ENCODE measurements at places on chromosomes 11 and 22.

GRCh38 chr11:3158131-3158591 lies 6.9 kb downstream of the OSBPL5 start:
- no peak for DNase-seq

DNA sequence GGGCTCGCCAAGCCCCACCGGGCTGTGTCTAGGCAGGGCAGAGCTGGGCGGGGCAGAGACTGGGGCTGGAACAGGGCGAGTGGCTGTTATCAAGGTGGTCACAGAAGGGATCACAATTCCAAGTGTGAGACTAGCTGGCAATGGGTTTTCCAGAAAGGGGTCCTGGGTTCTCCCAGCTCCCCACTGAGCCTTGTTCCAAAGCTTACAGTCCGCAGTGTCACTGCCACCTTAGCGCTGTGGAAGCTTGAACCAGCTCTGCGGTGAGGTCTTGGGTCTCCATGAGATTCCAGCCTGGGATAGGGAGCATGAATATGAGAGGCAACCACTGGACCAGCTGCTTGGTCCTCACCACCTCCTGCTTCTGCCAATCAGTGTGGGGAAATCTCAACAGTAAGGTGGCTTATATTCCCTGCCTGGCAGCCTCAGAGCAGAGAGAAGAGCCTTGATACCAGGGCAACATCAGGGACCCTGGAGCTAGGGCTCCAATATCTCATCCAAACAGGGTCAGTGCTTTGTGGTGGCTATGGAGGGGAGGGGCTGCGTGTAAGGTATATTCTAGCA lies 831 bp downstream of the CD44 start:
- peak; percentile 40 for DNase-seq

GRCh38 chr11:114678125-114679036 lies at the start of gene NXPE2:
NXPE2 (plus strand) TSS chr11:114678527; CDS start chr11:114678576, 49 bp downstream.
- no peak for DNase-seq

DNA sequence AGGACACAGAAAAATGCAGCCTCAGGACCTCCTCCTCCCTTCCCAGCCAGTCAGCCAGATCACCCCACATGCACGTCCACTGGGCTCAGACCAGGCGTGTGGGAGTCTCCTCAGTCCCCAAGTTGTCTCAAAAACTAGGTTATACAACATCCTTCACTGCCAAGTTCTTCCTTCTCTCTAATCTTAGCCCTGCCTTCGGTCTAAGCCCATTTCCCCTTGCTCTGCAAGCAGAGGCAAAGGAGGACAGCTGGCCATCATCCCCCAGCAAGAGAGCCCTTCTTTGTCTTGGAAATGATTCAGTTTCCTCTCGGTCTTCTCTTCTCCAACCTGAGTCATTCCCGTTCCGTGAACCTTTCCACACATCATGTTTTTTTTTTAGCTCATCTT lies 14.0 kb upstream of the NRGN start:
- DNase-seq: no peak

DNA sequence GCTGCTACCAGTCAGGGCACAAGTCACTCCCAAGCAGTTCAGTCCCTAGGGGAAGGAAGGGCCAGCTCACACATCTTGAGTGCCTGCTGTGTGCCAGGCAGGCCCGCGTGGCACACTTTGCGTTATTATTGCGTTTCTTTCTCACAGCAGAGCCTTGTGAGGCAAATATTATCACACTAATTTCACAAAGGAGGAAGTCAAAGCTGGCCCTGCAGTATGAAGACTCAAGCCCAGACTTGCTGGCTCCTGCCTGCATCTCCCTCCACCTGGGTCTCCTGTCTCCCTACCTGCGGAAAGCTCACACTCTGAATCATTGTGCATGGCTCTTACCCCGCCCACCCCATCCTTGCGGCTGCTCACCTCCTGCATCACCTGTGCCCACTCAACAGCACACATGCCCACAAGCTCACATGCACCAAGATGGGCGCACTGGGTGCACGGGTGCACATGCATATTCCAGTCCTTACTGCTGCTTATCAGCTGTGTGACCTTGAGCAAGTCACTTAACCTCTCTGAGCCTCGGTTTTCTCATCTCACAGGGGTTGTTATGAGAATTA lies 31.7 kb upstream of the P2RY2 start:
- DNase-seq: no peak

- DNase-seq: no peak
Observed at GRCh38 chr22:45516923-45517675, 14.4 kb downstream of the FBLN1 start.

GRCh38 chr11:47314992-47315391 lies 37.5 kb downstream of the MYBPC3 start:
- no peak for DNase-seq

GRCh38 chr22:29145321-29146072 lies 60.2 kb upstream of the EMID1 start:
- peak; percentile 15 for DNase-seq

DNA sequence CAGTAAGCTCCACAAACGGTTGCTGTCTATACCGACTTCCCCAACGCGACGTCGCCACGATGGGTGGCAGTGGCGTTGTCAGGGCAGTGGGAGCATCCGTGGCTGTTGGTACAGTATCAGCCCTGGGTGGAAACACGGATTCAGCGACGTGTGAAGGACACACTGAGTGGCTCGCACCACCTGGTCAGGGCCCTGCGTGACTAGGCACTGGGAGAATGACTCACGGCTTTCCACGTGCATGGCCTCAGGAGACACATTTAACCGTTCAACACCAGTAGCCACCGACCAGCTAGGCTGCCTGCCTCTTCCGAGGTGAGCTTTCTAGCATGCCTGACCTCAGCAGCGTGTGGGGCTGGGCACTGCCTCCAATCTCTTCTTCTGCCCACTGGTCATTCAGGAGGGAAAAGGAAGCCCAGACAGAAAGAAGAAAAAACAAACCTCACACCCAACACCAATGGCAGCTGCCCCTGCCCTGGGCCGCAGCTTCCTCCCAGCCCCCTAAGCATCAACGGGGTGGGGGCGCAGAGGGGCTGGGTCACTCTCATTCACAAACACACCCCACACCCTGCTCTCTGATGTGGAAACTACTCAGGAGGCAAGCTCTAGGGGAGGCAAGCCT lies 59.0 kb downstream of the MYH9 start:
- peak; percentile 47 for DNase-seq

- peak; percentile 39 for DNase-seq
Observed at GRCh38 chr11:108895579-108896480, 231.0 kb downstream of the DDX10 start.

GRCh38 chr22:48719978-48720661 lies 1107.6 kb downstream of the BRD1 start:
- DNase-seq: no peak

DNA sequence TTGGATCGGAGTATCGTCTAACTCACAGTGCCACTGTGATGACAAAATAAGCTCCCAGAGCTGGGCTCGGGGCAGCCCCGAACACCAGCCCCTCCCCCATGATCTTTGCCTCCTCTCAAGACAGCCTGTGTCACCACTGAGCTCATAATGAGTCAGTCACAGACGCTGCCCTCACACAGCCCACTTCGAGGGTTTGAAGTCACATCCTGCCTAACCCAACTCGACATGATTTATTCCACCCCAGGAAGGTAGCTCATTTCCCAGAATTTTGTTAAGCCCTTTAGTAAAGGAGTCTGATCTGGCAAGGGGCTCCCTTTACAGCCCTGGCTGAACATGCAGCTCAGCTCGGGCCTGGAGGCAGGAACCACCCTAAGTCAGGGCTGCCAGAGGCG lies 22.8 kb downstream of the MYH9 start:
- DNase-seq: peak; percentile 59

DNA sequence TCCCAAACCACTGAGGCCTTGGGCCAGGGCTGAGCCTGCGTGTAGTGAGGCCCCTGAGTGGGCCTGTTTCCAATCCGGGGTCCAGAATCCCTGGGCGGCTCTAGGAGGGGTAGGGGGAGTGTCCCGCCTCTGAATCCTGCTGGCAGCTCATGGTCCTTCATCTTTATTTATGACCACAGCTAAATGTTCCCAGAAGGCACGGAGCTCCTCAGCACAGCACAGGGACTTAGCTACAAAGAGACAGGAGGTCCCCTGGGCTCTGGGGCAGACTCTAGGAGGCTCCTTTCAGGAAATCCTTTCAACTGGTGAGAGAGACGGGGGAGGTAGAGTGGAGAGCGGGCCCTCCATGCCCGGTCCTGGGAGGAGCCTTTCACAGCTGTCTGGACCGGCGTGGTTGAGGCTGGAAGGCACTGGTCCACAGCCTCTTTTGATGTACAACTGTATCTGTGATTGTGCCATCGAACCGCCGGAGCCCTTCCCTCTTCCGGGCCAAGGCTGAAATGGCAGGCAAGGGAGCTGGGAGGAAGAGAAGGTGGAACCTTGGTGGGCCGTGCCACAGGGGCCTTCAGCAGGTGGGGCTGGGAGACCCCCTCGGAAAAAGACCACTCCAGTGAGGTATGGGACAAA lies 46.8 kb downstream of the SCUBE1 start:
- DNase-seq: no peak

DNA sequence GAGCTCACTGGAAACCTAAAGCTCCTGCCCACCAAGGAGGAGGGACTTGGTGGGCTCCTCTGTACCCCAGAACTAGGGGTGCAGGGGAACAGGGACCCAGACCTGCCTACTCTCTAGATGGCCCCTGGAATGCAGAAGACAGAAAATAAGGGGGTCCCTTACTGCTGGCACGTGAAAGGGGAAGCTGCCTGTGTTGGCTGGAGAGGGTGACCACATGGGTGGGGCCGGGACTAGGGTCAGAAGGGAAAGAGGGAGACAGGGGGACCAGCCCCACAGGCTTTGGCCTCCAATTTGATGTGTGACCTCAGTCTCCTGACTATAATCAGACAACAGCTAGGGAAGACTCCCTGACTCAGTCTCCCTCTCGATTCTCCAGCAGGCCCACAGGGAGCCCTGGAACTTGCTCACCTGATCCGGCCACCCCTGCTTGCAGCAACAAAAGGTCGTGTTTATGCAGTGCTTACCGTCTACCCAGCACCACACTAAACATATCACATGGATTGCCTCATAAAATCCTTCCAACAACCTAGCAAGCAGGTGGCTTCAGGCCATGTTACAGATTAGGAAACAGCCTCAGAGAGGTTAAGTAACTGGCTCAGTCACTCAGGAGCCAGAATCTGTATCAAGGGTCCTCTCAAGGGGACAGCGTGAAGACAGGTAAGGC lies 10.2 kb downstream of the ARAP1 start:
- DNase-seq: no peak

GRCh38 chr22:17870407-17870806 lies 96.1 kb upstream of the BID start:
- DNase-seq: no peak

DNA sequence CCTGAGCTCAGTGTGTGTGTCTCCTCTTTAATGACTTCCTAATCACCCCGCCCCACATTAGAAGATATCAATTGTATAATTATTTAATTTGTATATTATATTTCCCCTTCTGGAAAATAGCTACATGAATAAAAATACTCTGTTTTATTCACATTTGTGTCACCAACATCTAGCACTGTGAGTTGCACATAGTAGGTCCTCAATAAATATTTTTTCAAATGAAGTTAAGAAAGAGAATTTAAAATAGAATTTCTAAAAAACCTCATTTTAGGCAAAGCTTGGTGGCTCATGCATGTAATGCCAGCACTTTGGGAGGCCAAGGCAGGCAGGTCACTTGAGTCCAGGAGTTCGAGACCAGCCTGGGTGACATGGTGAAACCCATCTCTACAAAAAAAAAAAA lies 59.7 kb downstream of the FAM83F start:
- DNase-seq: no peak

GRCh38 chr22:37661160-37661924 lies 2.8 kb downstream of the PDXP start:
- DNase-seq: peak; percentile 49

- no peak for DNase-seq
Observed at GRCh38 chr11:98531576-98531975, 489.2 kb upstream of the CNTN5 start.

GRCh38 chr11:126129727-126130671 lies 67.3 kb upstream of the CDON start:
- no peak for DNase-seq

DNA sequence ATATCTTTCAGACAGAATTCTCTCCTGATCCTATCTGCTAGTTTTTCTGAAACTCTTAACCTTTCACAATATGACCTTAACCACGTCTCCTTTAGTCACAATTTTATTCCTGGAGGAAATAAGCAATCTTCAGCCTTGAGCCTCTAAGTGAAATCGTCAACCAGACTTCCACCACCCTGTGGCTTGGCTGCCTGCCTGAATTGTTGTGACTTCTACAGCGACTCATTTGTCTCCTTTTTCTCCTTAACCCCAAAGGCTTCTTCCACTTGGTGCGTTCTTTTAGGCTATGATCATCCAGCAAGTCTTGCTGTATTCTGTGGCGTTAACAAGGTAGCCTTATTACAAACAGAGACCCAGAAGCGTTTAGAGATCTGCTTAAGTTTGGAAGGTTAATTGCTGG lies 535.1 kb upstream of the ARHGAP42 start:
- DNase-seq: no peak

GRCh38 chr11:112797092-112797491 lies 164.1 kb upstream of the NCAM1 start:
- DNase-seq: no peak

DNA sequence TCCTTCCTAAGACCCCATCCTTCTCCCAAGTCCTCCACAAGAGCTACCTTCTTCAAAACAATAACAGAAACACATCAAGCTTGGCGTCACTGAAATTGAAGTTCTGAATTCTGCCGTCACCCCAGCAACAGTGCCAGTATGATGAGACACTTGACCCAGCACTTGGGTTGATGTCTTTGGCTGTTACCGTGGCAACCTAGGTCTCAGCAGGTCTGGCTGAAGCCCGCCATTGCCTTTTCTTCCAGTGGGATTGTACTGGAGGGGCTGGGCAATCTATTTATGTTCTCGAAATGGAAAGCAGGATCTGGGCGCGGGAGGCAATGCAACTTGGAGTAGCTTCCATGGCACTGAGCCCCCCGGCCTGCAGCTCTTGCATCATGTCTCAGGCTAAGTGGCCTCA lies 23.8 kb downstream of the NPTXR start:
- no peak for DNase-seq

GRCh38 chr11:11349870-11350337 lies 3.1 kb downstream of the CSNK2A3 start:
- no peak for DNase-seq

DNA sequence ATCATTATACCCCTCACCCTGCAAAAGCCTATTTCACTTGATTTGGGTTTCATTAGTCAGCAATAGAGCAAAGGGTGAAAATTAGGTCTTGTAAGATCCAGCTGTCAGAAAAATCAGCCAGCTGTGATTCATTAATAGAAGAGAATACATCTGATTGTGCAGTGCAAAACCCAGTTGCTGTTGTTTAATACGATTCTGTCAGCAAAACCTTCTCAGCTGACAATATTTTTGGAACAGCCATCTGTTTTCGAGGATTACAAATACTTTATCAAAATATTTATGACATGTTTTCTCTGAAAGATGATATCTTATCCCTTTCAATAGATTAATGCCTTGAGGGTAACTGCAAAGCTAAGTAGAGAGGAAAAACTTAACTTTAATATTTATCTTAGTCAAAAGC lies 1354.0 kb upstream of the RAG2 start:
- no peak for DNase-seq

GRCh38 chr11:32775908-32776307 lies 18.6 kb downstream of the CCDC73 start:
- no peak for DNase-seq

- no peak for DNase-seq
Observed at GRCh38 chr11:15663777-15664218, 549.1 kb downstream of the INSC start.

- no peak for DNase-seq
Observed at GRCh38 chr11:122123263-122123929, 7.4 kb upstream of the BLID start.

- DNase-seq: no peak
Observed at GRCh38 chr22:44441401-44442185, 56.4 kb downstream of the RTL6 start.

- no peak for DNase-seq
Observed at GRCh38 chr11:44793350-44794090, 66.8 kb downstream of the TSPAN18 start.

All from hematopoietic multipotent progenitor cell treated with erythropoietin and hydrocortisone succinate and interleukin-3 and kit ligand, for 8 days (in vitro differentiated cells).